ENCODE measurements at places on chromosomes 12 and 14.

- peak; percentile 42 for DNase-seq
Observed at GRCh38 chr14:73786636-73787485, 64.8 kb upstream of the PTGR2 start.

DNA sequence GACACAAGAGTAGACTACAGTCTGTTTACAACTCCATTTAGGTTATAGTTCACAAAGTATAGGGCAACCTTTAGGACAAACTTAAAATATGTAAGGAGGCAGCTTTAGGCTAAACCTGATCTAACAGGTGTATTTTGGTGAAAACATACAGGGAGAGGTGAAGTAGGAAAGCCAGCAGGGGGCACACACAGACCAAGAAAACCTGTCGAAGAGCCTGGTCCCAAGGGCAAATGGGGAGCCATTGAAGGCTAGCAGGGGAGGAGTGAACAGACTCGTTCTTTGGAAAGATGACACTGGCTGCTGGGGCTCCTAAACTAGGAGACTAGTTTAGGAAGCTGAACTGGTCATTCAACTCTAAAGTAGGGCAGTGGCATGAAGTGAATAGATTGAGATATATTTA, 138.8 kb upstream of the WSCD2 start:
- DNase-seq, result peak; percentile 8

DNA sequence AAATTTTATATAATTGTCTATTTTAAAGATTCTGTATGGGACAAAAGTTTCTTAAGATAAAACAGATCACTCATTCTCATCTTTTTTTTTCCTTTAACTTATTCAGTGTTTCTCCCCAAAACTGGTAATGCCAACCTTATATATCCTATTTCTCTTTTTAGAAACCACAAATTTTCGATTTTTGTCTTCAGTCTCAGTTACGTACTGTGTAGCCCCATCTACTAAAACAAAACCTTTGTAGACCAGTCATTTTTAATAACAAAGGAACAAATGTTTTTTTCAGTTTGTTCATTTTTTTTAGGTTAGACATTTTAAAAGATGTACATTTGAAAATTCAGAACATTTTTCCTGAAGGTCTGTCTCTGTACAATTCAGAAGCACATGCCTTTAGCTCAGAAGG, 18.2 kb downstream of the PNMA1 start:
- DNase-seq, result no peak

- DNase-seq, result no peak
Observed at GRCh38 chr12:12153596-12153995, 82.9 kb downstream of the BCL2L14 start.

- DNase-seq, result no peak
Observed at GRCh38 chr14:105143451-105144025, 25.0 kb downstream of the JAG2 start.

DNA sequence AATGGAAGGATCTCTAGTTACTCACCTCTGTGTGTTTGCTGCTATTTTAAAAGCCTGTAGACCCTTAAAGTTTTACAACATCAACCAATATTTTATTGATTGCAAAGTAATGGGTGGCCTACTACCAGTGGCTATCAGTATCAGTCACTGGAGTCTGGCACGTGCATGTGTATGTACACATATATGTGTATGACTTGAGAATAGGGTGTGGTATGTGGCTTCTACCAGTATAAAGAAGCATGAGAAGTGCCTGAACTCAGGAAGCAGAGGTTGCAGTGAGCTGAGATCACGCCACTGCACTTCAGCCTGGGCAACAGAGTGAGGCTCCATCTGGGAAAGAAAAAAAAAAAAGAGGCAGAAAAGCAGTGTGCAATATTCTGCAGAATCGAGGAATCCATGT, 45.5 kb upstream of the GAS2L3 start:
- no peak for DNase-seq

- DNase-seq, result no peak
Observed at GRCh38 chr12:67667276-67668073, 18.9 kb downstream of the DYRK2 start.

- no peak for DNase-seq
Observed at GRCh38 chr12:131815131-131815530, 13.1 kb upstream of the MMP17 start.

- DNase-seq, result no peak
Observed at GRCh38 chr12:96500693-96501092, 11.3 kb downstream of the CFAP54 start.

GRCh38 chr12:96014943-96015599, 18.9 kb upstream of the HAL start:
- DNase-seq, result no peak

DNA sequence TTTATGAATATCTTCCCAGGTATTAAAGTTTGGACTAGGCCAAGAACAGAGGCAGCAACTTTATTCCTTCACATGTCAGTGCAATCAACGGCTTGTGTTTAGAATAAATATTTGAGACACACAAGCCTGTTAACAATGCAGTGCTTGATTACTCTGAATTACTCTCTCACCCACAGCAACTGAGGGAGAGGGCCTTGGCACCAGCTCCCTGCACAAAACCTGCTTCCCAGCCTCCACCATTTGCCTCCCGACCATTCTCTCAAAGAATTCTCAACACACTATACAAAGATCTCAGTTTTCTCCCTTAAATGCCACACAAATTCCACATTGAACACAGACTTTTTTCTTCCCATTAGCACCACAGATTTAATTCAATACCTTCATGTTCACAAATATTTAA, 77.0 kb downstream of the STON2 start:
- no peak for DNase-seq

GRCh38 chr12:65415826-65416225, 137.3 kb downstream of the MSRB3 start:
- no peak for DNase-seq

Measured in stimulated activated CD4-positive, alpha-beta T cell treated with anti-CD3 and anti-CD28 coated beads, Interleukin-12 subunit alpha, Interleukin-12 subunit beta, amount 100 ng/mL, for 24 hours (primary cell).